ENCODE measurements at places on chromosomes 16 and 17. TPM values are rescaled to one million over a fixed set of nuclear protein-coding genes. Genes with fewer than 3 reads are reported as not detected.

DNA sequence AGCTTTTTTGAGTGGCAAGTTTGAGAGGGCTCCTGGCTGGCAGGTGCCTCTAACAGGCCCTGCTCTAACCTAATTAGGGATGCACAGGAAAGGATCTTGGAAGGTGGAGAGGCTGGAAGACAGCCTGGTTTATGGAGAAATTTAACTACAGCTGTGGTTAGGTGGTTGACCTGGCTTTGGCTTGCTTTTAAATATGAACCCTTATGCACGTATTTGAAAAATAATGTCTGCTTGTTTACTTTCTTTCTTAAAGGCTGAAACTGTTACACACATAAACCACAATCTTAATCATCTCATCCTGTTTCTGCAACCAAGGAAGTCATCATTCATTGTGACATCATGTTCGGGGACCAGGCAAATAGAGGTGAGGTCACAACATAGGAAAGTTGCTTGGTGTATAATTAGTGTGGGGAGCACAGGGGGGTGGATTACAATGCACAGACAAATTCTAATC, 23.1 kb upstream of the DHRS13 start:
- DNase-seq: no peak

- no peak for DNase-seq
Observed at GRCh38 chr17:41942626-41943373, 12.4 kb downstream of the ODAD4 start.

The MFSD6L gene
- polyA plus RNA-seq: 3.7 TPM

The C16orf92 gene
- polyA plus RNA-seq: not detected

The ETV4 gene
- polyA plus RNA-seq: 57.6 TPM

The CPNE7 gene
- polyA plus RNA-seq: 6.4 TPM

DNA sequence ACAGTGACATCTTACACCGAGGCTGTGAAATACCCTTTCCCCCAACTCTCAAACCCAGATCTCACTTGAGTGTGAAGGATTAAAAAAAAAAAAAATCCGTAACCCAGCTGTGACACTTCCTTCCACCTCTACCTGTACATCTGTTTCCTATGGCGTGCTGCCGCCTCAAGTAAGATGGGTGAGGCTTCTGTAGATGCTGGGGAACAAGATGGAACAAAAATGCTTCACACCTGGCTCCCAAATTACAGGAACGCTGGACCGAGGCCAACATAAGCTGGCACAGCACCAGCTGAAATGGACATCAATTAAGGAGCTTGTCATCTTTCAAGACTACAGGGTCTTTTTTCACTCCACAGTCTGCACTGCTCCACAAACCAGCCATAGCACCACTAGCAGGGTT, 95.9 kb downstream of the HIC1 start:
- no peak for DNase-seq

- DNase-seq: no peak
Observed at GRCh38 chr17:67051155-67051538, 6.8 kb downstream of the CACNG1 start.

DNA sequence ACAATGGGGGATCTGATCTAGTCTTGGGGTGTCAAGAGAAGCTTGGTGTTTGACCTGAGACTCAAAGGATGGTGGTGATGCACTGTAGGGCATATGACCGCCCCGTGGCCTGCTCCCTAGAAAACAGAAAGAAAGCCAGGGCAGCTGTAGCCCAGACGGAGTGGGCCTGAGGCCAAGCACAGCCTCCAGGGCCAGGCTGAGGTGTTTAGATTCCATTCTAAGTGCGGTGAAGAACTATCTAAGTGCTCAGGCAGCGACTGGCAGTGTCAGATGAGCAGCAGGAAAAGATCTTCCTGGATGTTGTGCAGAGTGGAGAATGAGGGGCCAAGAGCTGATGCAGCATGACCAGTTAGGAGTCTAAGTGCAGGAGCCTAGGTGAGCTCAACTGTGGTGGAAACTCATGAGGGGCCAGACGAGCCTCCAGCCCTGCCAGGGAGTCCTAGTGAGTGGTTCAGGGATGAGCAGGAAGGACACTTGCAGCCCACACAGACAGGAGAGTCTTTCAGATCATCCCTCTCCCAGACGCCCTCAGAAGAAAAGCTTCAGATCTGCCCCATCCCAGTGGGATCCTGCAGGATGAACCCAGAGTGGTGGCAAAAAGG, 314.2 kb upstream of the CCL2 start:
- no peak for DNase-seq

The UBALD2 gene
- polyA plus RNA-seq: 57.1 TPM

The RDM1 gene
- polyA plus RNA-seq: 2.6 TPM

GRCh38 chr17:75707079-75707571, 14.1 kb upstream of the ITGB4 start:
- no peak for DNase-seq

The HOXB2 gene
- 47.0 TPM for polyA plus RNA-seq

- no peak for DNase-seq
Observed at GRCh38 chr17:29610395-29610794, 12.3 kb downstream of the CORO6 start.

The CASKIN2 gene
- polyA plus RNA-seq: 34.0 TPM

- no peak for DNase-seq
Observed at GRCh38 chr17:82063424-82064415, 1.9 kb downstream of the DUS1L start.

Data from left renal cortex interstitium (tissue), 4 donors.